ENCODE measurements at places on chromosomes 4 and X.

GRCh38 chrX:4935846-4936245 lies 1222.4 kb upstream of the PRKX start:
- no peak for DNase-seq

GRCh38 chr4:61500883-61501282 lies 300.8 kb downstream of the ADGRL3 start:
- DNase-seq, result no peak

GRCh38 chr4:75844151-75844662 lies 58.0 kb downstream of the PPEF2 start:
- no peak for DNase-seq

DNA sequence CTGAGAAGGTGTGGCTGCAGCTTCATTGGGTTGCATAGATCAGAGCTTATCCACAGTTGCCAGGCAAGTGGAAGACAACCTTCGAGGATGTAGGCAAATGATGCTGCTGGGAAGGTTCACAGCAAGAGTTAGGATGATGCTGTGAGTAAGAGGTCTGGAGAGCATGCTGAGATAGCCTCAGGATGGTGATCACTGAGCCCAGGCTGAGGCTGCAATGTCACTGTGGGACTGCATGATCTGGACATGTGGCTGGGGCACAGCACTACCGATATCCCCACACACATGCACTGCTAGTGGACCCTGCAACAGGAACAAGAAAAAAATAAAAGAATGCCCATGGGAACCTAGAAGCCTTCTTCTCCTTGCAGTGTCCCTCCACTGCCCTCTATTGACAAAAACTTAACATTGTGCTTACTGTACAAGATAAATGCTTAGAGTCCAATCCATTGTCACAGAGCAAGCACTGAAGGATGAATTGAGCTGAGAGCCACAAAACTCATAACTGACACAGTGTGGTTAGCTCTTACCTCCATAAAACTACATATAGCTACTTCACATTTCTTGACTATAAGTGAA lies 105.6 kb downstream of the CNKSR2 start:
- no peak for DNase-seq

- DNase-seq, result no peak
These were observed 112.9 kb upstream of the NKX1-1 start for GRCh38 chr4:1518997-1519700.

GRCh38 chr4:7585768-7586167 lies 151.0 kb upstream of the PSAPL1 start:
- DNase-seq, result no peak

DNA sequence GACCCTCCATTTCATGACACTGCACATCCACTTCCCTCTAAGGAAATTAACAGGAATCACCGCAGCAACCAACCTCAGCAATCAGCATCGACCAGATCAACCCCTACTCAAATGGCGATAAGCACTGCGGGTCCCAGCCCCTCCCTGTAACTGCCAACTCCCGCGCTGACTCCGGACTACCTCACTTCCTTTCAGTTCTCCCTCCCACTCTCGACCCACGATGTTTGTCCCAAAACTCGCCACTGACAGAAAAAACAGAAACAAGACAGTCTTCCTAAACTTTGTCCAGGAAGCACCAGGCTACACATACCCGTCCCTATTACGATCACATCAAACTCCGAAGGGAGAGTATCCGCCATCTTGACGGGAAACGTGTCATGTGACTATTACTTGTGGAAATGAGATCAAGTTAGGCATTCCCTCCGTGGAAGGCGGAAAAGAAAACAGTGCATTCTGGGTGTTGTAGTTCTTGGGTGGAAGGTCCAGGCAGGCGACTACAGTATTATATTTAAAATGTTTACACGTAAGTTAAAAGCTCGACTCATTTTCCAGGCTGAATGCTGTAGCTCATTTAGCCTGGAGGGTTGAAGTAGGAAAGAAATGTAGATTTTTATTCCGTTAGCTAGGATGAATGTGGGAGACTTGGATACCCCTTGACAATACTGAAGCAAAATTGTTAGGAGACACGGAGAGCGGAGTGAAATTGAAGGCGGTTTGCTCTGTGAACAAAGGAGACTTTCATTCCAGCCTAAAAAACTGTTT lies at the start of gene CHM:
TSS of gene CHM (minus strand) at position 385 of the 762 bp plus-strand sequence. CDS start at position 359, 26 bp downstream.
- peak; percentile 31 for DNase-seq

GRCh38 chr4:56737666-56738065 lies 56.6 kb upstream of the HOPX start:
- DNase-seq, result no peak

DNA sequence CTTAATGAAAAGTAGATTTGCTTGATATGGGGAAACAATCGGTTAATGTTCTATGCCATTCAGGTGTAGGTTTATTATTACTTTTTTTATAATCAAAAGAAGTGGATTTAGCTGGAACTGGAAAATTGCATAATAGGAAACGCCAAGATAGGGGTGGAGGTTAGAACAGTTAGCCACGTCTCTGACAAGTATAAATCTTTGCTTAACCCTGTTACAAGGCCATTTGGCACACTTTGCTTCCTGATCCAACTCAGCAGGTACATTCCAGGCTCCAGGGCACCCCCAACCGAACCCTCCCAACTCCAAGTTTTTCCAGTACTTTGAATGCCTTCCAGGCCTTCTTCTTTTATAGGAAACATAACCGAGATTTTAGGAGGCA lies 50.6 kb upstream of the ACSL4 start:
- no peak for DNase-seq

All from activated T-cell treated with anti-CD3 and anti-CD28 coated beads for 48 hours (primary cell).